NT2/D1 (cell line): ENCODE measurements at places on chromosomes 2 and 18.
A peak's percentile ranks its signal among the peaks of the same experiment; 100 is the strongest.

DNA sequence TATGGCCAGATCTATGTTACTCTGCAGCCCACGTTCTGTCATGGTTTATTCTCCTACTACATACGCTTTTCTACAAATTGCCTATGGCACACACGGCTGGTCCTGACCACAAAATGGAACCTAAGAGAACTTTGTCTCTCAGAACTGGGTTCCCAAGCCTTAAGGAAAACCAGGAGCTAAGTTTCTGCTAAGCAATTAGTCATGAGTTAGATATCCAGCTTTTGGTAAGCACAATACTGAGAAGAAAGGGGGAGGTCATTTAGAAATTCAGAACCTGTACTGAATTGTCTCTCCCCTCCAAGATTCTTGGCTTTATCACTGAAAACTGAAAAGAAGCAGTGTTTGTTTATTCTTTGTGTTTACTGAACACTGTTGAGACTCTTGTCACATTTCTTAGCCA, 283.5 kb upstream of the TANK start:
- DNase-seq, result no peak

GRCh38 chr2:26479789-26480565, 2.1 kb upstream of the OTOF start:
- DNase-seq, result no peak

- peak; percentile 6 for DNase-seq
These were observed 187.8 kb downstream of the FTCDNL1 start for GRCh38 chr2:199663157-199663556.

GRCh38 chr2:187168720-187169713, 279.0 kb downstream of the CALCRL start:
- DNase-seq, result no peak

- DNase-seq, result no peak
These were observed 12.2 kb upstream of the CD28 start for GRCh38 chr2:203694191-203694590.

DNA sequence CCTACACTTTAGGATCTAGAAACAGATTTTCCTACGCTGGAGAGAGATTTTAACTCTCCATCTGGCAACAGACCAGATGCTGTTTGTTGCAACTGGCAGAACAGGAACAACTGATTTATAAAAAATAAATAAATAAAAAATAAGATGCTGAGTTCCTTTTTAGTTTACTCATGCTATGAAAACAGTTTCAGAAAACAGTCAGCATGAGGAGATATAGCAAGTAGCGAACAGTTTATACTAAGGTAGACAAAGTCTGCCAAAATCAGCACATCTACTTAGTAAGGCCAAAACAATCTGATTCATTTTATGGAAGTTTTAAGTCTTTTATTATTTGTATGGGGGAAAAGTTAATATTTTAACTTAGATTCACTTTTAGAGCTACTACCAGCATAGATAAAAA, 974.0 kb upstream of the CNTNAP5 start:
- no peak for DNase-seq

DNA sequence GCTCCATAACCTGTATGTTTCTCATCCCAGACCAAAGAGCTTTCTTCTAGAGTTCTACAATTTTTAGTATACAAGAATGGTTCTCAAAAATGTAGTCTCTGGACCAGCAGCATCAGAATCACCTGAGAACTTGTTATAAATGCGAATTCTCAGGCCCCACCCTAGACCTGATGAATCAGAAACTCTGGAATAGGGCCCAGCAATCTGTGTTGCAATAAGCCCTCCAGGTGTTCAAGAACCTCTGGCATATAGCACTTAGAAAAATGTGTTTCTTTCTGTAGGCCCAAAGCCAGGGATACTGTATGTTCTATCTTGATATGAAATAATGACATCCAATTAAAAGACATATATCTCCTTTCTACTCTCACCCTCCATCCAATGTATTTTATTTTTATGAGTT, 10.4 kb downstream of the PAIP2B start:
- no peak for DNase-seq

DNA sequence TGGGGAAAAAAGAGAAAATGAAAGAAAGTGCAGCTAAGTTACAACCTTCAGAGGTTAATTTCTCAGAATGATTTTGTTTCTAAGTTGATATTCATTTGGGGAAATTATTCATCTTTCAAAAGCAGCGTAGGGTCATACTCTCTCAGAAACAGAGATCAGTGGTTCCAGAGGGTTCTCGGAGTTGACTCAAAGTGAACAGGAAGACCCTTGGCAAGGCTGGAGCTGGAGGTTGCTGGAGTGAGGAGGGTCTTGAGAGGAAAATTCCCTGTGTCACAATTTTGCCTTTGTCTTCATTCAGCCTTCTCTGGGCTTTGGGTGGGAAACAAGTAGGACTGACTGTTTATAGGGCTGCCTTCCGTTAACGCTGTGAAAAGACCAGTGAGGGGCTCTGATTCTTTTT, 168.2 kb downstream of the ICOS start:
- no peak for DNase-seq

DNA sequence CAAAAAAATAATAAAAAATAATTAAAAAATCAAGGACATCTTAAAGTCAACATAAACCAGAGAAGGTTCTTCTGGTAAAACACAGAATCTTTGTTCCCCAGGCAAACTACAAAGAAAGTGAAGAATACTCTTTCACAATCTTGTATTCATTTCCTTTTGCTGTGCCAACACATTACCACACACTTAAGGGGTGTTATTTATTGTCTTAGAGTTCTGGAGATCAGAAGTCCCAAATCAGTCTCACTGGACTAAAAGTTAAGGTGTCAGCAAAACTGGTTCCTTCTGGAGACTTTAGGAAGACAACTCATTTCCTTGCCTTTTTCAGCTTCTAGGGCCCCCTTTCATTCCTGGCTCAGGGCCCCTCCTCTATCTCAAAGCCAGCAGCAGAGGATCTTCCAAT, 12.2 kb upstream of the CAB39 start:
- no peak for DNase-seq

DNA sequence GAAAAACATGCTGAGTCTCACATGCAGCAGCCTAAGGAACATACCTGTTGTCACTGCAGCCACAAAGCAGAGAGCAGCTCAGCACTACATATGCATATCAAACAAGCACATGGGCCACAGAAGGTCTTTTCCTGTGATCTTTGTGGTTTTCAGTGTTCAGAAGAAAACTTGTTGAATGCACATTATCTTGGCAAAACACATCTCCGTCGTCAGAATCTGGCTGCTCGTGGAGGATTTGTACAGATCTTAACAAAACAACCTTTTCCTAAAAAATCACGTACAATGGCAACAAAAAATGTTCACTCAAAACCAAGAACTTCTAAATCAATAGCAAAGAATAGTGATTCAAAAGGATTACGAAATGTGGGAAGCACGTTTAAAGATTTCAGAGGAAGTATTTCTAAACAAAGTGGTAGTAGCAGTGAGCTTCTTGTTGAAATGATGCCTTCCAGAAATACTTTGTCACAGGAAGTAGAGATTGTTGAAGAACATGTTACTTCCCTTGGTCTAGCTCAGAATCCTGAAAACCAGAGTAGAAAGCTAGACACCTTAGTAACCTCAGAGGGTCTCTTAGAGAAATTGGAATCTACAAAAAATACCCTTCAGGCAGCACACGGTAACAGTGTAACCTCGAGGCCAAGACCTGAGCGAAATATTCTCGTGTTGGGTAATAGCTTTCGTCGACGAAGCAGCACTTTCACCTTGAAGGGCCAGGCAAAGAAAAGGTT, 34.1 kb downstream of the ZNF407 start:
- no peak for DNase-seq

GRCh38 chr18:30632071-30632698, 410.4 kb downstream of the DSC3 start:
- DNase-seq, result peak; percentile 69

GRCh38 chr18:49572611-49573345, 10.9 kb downstream of the LIPG start:
- no peak for DNase-seq

DNA sequence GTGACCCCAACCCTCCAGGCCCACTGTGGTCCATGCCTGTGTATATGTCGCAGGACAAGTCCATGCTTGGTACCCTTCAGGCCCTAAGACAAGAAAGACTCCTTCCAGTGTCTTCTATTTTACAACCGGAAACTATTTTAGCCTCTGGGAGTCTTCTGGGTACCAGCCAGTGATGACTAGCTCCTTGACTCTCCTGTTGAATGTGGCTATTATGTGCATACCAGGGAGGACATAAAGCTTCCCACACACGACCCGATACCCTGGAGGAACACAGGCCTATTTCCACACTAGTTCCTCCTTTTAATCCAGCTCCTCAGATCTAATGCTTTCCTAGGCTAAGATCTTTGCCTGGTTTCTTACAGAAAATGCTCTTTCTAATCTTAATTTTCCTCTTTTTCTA, 178.1 kb downstream of the NCKAP5 start:
- DNase-seq, result no peak

- peak; percentile 30 for DNase-seq
These were observed 123.3 kb downstream of the CLIP4 start for GRCh38 chr2:29238497-29238896.

- DNase-seq, result no peak
These were observed 2.7 kb downstream of the ZNF532 start for GRCh38 chr18:58867281-58867961.

DNA sequence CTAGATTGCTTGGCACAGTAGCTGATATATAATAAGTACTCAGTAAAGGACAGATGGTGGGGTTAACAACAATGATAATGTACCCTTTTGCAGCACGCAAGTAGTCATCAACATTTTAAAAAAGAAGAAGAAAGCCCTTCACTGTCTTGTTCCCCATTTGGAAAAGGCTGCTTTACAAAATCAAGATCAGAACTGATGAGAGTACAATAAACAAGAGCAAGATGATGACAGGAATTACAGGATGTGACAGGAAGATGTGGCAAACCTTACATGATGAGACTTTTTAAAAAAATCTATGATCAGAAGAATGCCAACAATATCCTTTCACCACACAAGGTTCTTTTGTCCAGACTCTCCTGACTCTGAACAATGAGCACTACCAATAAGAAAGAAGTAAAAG, 9.1 kb downstream of the TYW5 start:
- no peak for DNase-seq

DNA sequence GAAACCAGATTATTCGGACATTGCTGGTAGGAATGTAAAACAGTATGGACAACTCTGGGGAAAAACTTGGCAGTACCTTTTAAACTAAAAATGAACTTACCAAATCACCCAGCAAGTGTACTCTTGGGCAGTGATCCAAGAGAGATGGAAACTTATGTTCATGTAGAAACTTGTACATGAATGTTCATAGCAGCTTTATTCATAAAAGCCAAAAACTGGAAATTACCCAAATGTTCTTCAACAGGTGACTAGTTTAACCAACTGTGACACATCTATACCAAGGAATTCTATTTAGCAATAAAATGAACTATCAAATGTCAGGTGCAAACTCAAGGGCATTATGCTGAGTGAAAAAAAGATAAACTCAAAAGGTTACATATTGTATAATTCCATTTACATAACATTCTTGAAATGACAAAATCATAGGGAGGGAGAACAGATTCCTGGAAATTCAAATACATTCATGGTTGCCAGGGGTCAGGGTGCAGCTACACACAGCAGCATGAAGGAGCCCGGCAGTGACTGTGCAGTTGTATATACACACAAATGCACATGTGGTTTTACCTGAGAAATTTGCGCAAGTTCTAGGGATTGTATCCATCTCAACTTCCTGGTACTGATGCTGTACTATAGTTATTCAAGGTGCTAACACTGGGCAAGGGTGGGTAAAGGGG, 3.5 kb upstream of the RNU4ATAC start:
- DNase-seq, result no peak

DNA sequence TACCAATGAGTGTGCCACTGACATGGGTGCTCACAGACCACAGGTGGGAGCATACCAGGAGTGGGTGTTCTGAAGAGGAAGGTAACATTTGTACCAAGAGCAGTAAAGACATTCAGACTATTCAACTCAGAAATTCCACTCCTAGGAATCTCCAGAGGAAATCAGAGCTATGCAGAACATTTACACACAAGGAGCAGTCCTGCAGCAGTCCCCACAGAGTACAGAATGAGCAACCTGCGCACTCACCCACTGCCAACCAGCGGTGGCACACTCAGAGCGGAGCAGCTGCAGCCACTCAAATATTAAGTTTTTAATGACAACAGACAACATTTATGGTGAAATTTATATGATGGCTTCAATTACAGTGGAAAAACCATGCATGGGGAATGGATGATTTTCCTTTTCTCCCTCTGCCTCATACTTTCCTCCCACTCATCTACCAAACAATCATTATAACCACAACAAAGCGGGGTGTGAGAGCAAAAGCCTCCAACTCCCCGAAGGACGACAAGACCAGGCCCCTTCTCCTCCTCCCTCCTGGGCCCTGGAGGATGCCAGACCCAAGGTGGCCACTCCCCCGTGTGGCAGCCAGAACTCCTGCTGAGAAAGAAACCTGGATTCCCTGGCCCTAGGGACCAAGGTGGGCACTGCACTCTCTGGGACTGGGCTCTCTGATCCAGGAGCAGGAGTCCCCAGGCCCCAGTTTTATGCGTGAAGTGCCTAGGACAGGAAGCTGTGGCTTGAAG, 5.4 kb downstream of the HS6ST1 start:
- no peak for DNase-seq

- DNase-seq, result no peak
These were observed 213.1 kb downstream of the GCA start for GRCh38 chr2:162556996-162557395.

DNA sequence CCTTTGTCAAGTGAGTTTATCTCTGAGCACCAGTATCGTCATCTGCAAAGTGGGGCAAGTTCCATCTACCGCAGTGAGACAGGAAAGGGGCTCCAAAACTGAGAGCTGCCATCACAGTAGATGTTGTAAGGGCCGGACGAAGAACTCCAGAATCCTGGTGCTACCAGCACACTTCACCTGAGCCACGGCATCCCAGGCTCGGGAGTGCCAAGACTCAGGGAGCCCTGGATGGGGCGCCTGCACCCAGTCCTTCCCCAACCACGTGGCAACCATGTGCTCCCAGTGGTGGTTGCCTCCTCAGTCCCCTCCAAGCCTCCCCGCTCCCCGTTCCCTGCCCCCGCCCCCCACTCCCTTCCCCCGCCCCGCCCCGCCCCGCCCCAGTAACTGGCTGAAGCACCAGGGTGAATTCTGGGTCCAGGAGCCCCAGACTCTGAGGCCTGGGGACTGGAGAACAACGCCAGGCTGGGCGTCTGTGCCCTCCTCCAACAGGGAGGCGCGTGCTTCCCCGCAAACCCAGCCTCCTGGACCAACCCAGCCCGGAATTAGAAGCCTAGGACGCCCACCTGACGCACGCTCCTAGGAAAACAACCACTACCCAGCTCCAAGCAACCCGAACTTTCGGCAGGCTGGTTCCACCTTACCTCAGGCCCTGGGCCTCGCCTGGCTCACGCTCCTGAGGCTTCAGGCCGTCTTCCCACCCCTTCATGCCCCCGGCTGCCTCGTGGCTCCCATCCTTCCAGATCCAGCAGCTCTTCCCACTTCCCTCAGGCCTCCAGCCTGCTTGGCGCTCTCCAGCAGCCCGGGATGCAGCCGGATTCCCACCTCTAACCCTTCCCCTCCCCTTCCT, 67.6 kb downstream of the LAMA3 start:
- no peak for DNase-seq

GRCh38 chr2:147076634-147077033, 768.2 kb upstream of the ACVR2A start:
- DNase-seq, result no peak

- no peak for DNase-seq
These were observed 409.0 kb downstream of the SLC4A3 start for GRCh38 chr2:220036431-220036830.

GRCh38 chr2:168241208-168241607, 6.2 kb downstream of the STK39 start:
- DNase-seq, result no peak
